ENCODE measurements at places on chromosomes 1 and 21. TPM values are rescaled to one million over a fixed set of nuclear protein-coding genes. Genes with fewer than 3 reads are reported as not detected.

DNA sequence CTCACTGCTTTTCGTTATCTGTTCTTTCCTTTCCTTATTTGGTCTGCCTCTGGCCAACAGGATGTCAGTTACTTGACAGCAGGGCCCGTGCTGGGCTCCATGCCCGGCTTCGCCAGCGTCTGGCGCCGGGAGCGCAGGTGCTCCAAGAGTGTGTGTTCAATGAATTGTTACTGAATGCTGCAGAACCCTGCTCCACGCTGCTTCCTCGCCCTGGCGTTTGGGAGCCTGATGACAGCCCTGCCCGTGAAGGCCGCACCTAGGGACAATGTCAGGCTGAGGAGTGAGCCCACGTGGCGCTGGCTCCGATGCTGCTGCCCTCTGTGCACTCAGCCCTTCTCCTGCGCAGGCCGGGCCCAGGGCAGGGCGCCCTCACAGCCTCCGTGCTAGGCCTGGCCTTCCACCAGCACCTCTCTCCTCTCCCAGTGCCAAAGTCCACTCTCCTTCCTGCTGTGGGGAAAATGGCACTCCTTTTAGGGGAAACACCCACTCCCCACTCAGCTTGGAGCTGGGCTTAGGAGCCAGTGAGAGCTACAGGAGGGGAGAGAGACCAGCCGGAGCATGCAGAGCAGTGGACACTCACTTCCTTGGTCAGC lies 51.4 kb downstream of the ACBD3 start:
- no peak for DNase-seq

Gene NPHP4
- total RNA-seq = 17.5 TPM

DNA sequence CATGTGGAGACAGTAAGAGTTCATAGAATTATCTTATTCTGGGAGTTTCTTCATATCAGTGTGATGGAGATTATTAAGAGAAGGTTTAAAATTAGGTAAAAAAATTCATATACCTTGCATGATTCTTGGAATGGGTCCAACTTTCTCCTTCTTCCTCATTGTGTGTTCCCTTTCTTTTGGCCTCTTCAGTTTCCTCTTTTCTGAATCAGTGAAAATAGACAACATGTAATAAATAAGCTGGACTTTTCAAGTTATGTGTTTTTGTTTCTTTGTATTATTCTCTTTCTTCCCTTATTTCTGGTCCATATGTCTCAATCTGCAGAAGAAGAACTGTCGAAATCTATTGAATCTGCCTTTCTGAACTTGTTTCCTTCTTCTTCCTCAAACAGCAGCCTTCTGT lies 30.5 kb downstream of the C4BPA start:
- no peak for DNase-seq

DNA sequence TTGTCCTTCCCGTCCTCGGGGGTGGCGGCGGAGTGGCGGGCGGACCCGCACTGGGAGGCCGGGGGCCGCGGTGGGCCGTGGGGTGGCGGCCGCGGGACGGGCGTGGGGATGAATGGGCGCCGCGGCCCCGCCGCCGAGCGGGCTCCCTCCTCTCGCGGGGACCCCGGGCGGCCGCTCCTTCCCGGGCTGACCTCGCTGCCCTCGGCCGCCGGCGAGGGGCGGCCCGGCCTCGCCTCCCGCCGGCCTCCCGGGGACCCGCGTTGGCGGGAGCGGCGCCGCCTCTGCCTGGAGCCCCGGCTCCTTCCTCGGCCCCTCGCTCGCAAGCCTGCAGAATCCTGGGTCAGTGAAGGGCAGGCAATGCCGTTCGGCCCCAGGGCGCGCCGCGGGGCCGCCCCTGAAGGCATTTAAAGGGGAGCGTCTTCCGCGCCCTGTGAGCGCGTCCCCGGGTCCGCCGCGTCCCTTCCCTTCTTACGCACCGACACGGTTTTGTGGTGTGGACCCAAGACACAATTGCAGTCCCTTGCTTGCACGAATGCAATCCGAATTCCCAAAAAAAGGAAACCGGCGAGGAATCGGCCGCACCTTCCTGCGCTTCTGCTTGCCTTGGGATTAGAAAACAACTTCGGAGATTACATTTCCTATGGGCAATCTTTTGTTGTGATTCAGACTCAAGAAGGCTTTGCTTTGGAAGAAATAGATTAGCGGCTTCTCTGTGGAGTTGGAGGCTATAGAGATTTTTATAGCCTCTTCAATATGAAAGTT lies 776 bp downstream of the ITSN1 start:
- no peak for DNase-seq

GRCh38 chr1:28195780-28196179 lies 19.3 kb upstream of the PTAFR start:
- no peak for DNase-seq

Gene KRTAP11-1
- total RNA-seq = not detected

GRCh38 chr1:31759298-31760023 lies 4.7 kb downstream of the ADGRB2 start:
- DNase-seq = no peak

DNA sequence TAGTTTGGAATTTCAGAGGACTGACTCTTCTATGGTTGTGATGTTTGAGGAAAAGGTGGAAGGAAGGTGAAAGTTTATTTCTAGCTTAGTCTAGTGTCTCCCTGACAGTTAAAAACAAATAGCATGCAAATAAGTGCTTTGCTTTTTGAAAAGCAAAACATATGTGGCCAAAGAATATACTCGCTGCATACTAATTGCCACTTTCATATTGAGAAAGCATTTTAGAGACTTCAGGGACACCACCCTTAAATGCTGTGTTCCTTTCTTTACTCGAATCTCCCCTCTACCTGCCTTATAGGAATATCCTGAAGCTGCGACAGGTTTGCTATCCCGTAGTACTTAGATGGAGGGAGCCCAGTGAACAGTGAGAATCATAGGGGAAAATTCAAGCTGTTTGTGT lies 23.2 kb downstream of the GLUL start:
- DNase-seq = no peak

- DNase-seq = no peak
These were observed 24.4 kb downstream of the FTCD start for GRCh38 chr21:46130831-46131587.

Gene TARS2
- 41.6 TPM for total RNA-seq

- DNase-seq = no peak
These were observed 167.1 kb downstream of the ZBTB18 start for GRCh38 chr1:244218220-244218619.

DNA sequence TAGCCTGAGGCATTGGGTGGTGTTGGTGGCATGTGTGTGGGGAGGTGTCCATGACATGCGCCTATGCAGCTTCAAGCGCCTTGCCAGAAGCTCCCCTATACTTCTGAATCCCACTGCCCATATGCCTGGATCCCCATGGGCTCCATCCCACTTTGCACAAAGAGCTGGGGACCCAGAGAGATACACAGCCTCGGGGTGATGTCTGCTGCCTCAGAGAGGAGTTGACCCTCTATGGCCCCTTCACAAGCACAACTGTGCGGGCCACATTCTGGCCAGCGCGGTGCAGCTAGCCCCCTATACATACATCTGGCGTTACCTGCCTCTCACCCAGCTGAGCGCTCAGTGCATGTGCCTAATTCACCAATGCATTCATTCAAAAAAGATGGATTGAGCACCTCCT lies 9.6 kb upstream of the PTPRF start:
- DNase-seq = no peak
